ENCODE measurements at places on chromosomes 12 and 14.

GRCh38 chr14:104730487-104730886 is 6.5 kb downstream of the ADSS1 start:
- no peak for DNase-seq

- DNase-seq: no peak
Measured at GRCh38 chr14:26598672-26599131, 869 bp upstream of the NOVA1 start.

- no peak for DNase-seq
Measured at GRCh38 chr12:41018010-41018409, 170.1 kb upstream of the PDZRN4 start.

- no peak for DNase-seq
Measured at GRCh38 chr12:1761857-1762256, 58.5 kb upstream of the LRTM2 start.

DNA sequence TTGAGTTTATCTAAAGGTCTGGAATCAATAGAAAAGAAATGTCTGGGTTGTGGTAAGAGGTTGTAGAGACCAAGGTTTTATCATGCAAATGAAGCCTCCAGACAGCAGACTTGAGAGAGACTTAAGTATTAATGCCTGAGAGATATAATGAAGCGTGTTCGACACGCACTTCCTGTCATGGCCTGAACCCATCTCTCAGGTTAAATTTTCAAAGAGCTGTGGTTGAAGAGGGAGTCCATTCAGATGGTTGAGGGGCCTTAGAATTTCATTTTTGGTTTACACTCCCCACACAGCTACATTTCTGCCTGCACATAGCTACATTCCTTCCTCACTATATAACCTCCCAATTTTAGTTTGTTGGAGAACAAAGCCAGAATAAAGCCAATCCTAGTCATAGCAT is 10.1 kb upstream of the CLEC12A start:
- DNase-seq: no peak

DNA sequence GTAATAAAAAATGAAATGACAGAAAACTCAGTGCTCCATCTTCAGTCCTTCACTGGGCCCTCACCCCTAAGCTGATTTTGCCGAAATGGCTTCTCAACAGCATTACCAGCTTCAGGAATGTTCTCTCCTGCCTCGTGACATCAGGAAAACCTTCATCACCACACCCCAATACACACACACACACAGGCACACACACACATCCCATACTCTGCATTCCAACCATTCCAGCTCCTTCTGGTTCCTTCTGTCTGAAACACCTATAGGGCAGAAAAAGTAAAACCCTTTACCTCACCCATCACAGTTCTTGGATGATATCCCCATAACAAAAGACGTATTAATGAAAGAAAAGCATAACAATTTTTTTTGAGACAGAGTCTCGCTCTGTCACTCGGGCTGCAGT is 75.9 kb downstream of the CCDC60 start:
- DNase-seq: no peak

DNA sequence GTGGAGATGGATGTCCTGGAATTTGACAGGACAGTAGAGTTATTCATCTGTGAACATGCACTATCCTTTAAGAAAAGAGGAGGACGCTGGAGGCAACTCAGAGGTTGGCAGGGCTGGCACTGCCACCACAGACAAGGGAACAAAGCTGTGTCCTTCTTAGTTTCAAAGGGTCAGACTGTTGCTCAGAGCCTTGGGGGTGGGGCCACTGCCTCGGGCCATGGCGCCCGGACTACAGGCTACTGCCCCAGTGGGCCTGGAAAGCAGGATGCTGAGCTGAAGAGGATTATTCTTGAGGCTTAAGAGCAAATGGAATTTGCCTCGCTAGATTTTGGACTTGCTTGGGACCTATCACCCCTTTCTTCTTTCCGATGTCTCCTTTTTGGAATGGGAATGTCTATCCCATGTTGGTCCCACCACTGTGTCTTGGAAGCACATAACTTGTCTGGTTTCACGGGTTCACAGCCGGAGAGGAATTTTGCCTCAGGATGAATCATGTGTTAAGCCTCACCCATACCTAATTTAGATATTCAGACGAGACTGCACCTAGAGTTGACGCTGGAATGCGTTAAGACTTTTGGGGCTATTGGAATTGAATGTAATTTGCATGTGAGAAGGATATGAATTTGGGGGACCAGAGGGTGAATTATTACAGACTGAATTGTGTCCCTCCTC is 114.8 kb upstream of the RFLNA start:
- DNase-seq: no peak

DNA sequence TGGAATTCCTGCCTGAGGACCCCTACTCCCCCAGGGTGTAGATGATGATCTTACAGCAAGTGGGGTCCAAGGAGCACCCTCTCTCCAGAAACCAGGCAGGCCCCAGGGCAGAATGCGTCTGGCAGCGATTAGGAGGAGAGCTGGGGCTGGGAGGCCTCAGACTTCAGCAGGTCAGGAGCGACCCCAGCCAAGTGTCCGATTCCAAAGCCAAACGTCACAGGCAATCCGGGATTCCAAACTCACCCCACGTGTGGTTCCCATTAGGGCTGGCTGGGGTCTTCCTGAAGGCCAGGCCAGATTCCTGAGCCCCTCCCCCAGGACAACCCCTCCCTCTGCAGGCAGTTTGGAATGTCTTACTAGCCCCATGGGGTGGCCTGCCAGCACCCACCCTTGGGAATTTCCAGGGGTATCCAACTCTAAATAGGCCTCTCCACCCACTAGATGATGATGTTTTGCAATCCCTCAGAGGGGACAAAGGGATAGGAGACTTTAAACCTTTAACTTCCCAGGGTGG is 17.3 kb upstream of the FIGNL2 start:
- peak; percentile 18 for DNase-seq
